ENCODE measurements at places on chromosomes 3 and 15.

- DNase-seq, result no peak
Measured at GRCh38 chr3:42106646-42107045, 15.5 kb downstream of the TRAK1 start.

GRCh38 chr3:146020969-146021368 is 140.0 kb downstream of the PLOD2 start:
- DNase-seq, result no peak

DNA sequence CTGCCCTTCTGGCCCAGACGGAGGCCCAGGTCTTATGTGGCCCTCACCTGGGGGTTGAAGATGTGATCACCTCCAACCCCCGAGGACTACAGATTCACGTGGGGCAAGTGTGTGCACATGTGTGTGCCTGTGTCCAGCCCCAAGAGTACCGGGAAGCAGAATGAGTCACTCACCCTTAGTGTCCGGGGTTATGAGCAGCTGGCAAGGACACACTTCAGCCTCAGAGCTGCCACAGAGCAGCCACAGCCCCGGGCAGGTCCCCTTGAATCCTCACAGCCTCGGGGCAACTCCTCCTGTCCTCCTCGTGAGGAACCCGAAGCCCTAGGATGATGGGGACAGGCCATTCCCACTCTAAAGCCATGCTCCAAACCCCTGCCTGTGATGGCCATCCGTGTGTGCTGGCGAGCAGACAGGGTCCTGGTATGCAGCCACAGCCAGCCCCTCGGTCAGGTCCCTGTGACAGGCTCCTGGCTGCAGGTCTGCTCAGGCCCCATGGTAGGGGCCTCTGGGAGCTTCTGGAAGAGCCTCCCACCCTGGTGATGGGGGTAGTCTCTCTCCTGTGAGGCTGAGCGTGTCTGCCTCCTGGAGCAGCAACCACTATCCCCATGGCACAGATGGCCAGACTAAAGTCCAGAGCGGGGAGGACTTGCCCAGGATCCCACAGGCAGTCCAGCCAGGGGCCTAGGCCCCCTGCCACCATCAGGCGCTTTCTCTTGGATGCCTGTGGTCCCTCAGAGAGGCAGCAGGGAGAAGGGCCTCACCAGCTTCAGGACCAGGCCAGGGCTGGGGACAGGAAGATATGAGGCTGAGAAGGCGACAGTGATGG is 852 bp downstream of the STAB1 start:
- DNase-seq, result no peak

GRCh38 chr3:127159543-127159942 is 33.4 kb upstream of the PRR23E start:
- DNase-seq, result no peak

- DNase-seq, result no peak
Measured at GRCh38 chr15:48759921-48760320, 50.9 kb downstream of the CEP152 start.

DNA sequence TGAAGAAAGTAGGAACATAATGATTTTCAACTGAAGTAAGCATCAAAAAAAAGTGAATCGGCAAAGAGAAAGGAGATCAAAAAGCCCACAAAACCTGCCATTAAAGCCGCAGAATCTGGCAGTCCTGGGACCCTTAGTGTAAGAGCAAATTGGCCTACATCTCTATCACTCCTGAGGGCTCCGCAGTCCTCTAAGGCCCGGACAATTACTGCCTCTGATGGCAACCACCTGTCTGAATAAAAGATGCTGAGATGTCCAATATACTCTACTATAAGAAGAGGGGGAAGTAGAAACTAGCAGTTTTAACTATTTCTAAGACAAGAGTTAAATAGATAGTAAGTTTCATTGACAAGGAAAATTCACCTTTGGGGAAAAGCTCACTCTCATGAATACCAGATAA is 20.3 kb downstream of the WDR72 start:
- DNase-seq, result no peak

- DNase-seq, result no peak
Measured at GRCh38 chr15:55218056-55218455, 21.3 kb upstream of the RSL24D1 start.

DNA sequence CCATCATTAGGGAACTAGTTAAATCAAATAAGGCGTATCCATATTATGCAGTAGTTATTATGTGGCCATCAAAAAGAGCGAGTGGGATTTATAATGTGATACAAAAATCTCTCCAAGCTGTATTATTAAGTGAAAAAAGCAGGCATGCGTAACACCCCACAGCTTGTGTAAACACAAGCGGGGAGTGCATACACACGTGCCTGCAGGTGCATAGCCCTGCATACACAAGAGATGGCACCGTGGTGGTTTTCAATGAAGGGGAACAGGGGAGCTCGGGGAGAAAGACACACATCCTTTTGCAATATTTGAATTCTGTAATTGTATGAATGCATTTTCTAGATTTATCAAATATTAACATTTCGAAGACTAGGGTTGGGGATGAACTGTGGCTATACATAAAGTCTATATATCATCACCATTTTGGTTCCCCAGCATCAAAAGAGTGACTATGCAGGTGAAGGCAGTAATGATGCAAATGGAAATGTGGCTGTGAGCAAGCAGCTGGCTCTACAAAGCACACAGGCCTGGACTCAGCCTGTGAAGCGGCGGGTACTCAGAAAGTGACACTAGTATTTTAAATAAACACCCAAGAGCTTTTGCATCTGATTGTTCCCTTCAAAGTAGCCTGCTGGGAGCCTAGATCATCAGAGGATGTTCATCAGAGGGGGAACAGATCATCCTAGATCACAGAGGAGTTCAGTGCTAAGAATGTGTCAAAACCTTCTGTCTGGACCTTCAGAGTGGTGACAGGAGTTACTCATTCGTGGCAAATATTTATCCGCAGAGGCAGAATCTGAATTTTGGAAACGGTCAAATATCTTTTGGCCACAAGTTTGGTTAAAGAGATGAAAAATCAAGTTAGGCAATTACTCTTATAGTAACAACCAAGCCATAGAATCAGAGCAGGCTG is 9.4 kb upstream of the KIF7 start:
- no peak for DNase-seq

DNA sequence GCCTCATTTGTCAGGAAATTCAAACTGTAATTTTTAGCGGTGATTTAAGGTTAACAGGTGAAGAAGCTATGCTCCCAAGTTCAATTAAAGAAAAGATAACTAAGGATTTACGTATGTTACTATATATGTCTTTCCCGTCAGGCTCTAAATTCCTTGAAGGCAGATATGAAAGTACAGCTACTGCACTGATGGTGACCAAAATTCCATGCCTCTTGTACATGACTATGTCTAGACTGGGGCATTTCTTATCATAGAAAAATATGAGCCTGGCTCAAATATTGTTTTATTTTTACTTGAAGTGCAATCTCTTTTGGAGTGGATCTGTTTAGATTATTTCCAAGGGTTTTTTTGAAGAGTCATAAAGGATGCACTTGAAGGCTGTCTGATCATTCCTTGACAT is 647.1 kb upstream of the KCNMB2 start:
- DNase-seq, result peak; percentile 66

- peak; percentile 70 for DNase-seq
Measured at GRCh38 chr3:58008141-58009025, at the start of gene FLNB. Gene FLNB (plus strand): TSS chr3:58008422. CDS start chr3:58008565, 143 bp downstream.

DNA sequence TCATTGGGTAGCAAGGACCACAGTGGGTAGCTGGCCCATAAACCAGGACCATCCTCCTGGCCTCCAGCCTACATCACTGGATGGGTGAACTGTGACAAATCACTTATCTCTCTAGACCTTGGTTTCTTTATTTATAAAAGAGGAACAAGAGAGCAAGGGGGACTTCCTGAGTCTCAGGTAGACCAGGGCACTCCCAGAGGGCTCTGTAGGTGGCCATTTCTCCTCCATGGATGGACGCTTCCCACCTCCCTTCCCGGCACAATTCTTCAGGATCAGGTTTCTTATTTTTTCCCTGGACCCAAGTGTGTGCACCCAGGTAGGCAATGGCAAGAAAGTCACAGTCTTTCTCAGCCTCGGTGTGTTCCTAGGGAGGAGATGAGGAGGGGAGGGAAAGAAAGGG is 41.4 kb upstream of the SPATA12 start:
- DNase-seq, result no peak

- DNase-seq, result no peak
Measured at GRCh38 chr3:107633327-107634098, 110.8 kb downstream of the BBX start.

DNA sequence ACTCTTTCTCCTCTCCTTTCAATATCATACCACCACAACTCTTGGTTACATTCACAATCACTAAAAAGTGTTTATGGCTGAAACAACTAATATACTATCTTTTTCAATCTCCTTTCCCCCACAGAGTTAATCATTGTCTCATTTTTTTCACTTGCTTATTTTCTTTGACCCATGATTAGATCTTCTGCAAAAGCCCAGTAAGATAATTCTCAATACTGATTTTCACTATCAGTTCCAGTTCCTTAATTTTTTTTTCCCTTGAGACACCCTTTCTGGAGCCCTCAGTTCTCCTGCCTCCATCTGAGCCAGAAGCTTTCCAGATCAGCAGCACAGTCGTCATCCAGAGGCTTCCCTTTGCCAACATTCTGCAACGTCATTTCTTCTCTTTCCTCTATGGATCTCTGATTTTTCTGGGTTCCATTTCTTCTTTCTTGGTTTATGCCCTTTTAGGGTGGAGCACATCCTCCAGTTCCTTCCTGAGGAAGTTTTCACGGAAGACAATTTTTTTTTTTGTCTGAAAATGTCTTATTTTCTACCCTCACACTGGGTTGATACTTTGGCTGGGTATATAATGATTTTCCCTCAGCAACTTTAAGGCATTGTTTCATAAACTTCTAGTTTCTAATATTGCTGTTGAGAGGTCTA is 88.7 kb upstream of the C15orf39 start:
- no peak for DNase-seq

GRCh38 chr3:17969244-17969643 is 226.8 kb upstream of the TBC1D5 start:
- no peak for DNase-seq

- peak; percentile 73 for DNase-seq
Measured at GRCh38 chr15:33086500-33087121, 107.9 kb downstream of the FMN1 start.

- DNase-seq, result no peak
Measured at GRCh38 chr15:89423981-89424380, 72.4 kb downstream of the RHCG start.

DNA sequence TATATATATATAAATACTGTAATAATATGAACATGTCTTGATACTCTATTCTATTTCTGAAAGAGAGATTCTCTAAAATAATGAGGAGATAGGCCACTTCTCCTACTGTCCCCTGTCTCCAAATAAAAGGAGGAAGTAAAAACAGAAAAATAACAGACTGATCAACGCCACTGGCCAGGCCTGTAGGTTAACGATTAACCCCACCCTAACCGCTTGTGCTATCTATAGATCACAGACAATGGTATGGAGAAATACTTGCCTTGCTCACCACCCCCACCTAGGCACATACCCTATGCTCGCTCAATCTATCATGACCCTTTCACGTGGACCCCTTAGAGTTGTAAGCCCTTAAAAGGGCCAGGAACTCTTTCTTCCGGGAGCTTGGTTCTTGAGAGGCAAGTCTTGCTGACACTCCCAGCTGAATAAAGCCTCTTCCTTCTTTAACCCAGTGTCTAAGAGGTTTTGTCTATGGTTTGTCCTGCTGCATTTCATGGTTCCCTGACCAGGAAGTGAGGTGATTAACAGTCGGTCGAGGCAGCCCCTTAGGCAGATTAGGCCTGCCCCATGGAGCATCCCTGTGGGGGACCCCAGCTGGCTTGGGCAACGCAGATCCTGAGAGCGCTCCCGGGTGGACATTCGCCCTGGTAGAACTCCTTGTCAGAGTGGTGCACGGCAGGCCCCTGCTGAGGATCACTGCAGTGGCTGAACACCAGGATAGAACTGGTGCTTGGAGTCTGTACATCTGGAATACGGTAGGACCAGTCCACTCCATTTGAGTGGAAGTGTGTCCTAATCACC is 521.8 kb upstream of the CNTN3 start:
- DNase-seq, result no peak

DNA sequence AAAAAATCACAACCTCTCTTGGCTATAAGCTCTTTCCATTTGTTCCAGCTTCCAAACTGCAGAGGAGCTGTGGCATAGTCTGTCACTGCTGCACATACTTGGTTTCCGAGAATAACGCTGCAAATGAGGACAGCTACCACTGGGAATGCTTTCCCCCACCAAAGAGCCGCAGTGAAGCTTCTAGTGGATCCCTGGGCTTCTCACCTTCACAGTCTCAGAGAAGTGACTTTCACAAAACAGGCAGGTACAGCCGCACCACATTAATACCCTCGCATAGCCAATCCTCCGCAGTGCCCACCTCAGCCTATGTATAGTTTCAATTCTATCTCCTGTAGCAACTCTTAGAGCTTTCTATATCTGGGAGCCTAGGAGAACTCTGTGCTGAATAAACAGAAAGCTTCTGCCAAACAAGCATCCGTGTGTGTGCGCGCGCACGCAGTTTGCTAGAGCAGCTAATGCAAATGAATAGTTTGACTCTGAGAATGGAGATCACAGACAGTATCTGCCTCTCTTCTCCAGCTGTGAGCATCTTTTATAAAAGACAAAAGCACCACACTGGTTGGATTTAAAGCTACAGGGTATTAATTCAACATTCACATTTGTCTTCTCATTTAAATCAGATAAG is 81.9 kb upstream of the PLXND1 start:
- DNase-seq, result peak; percentile 59

DNA sequence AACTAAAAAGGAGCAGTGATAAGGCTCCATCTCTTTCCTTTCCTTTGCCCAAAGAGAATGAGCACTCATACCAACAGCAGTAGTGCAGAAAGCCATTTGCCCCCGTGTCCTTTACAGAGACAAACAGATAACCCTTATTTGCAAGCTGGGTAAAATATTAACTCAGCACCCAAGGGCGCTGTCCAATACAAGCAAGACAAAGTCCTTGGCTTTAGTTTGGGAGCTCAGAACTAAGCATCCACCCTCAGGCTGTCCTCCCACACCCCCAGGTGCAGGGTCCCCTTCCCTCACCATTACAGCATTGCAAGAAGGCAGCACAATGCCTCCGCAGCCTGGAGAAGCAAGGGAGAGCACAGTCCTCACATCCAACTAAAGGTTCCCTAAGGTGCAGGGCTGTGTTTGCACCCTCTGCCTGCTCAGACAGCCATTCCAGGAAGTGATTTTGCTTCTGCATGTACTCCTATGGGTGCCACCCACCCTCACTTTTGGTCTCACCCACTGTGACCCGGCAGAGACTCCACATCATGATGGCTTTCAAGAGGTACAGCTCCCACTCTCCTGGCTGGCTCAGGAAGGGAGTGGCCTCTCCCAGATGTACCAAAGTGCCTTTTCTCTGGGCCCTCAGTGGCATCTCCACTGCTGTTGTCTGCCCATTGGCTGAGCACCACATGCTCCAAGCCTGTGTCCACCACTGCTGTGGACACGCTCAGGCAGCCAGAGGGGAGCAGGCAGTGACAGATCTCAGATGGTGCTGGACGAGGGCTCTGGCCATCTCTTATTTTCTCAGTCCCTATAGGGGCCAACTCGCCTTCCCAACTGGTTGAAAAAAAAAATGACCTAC is 34.1 kb upstream of the HES1 start:
- DNase-seq, result no peak

GRCh38 chr15:31842532-31843195 is 187.7 kb upstream of the CHRNA7 start:
- no peak for DNase-seq

GRCh38 chr15:56910801-56911200 is 7.6 kb upstream of the TCF12 start:
- no peak for DNase-seq
